Occipital lobe (tissue), 3 donors: ENCODE measurements at places on chromosomes 16 and 17.

GRCh38 chr17:57927048-57927723 is 28.0 kb downstream of the CUEDC1 start:
- no peak for DNase-seq

DNA sequence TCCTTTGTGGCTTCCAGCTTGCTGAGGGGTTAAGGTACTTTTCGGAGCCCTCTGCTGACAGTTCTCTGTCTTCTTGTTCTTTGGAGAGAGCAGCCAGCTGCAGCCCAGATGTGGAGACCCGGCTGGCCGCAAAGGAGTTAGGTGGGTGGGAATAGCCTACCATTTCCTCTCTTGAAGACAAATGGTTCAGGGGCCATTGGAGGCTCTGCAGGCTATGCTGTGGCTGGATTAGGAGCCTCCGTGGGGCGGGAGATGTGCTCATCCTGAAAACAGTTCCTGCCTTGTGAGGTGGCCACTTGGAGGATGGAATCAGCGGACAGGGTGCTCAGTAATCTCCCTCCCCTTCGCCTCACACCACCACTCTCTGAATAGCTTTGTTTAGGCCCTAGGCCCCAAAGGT is 30.3 kb downstream of the MEOX1 start:
- DNase-seq, result no peak

DNA sequence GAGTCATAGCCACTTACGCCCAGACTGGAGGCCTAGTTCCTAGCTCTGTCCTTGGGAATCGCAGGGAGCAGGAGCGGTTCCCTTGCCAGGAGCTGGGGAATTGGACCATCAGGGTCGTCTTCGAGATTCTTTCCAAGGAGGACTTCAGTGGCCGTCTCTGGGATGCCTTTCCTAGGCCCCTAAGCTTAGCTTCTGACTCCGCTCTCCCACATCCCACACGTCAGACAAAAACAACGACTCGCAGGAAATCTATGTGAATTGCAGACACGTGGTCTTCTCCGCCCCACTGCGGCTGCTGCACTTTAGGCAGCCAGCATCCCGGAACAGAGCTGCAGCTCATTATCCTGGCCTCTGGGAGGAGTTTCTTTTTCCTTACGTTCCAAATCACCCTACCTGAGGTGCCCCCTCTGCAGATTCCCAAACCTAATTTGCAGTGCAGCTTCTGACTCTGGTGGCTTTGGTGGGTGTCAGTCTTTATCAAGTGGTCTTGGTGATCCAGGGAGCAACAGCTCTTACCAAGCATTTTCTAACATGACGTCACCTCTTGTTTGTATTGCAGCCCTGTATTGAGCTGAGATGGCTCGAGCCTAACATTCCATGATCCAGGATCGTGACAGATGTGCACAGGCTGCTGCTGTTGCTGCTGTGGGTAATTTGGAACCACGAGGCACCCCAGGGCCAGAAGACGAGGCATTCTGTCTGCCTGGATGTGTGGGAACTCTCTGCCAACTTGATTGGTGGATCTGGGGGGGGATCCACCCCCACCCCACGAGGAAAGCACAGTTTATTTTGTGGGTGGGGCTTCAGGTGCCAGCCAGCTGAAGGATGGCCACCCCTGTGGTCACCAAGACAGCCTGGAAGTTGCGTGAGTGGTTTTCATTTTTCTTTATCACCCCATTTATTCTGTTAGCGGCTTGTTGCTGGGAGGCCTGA is 1.1 kb downstream of the KATNB1 start:
- peak; percentile 51 for DNase-seq

- no peak for DNase-seq
Measured at GRCh38 chr16:84176192-84177053, 10.4 kb downstream of the TAF1C start.

GRCh38 chr17:35052241-35052610 is 11.3 kb downstream of the RFFL start:
- no peak for DNase-seq

GRCh38 chr17:45235416-45236281 is 14.0 kb downstream of the FMNL1 start:
- DNase-seq, result no peak

DNA sequence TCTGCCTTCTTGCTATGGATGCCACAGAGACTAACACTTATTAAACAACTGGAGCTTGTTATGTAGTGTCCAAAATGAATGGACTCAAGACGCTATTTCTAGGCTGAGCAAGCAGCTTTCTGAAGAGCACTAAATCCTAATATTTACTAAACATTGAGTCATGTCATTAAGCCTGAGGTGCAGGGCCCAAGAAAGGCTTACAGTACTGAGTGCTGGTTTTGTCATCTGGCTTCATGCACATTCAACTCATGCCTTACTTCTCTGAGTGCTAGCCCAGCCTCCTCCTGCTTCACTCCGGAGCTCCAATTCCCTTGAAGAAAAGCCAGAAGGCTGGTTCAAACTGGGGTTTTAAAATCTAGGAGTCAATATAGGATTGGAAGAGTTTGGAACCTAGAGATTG is 363.3 kb upstream of the CDH5 start:
- no peak for DNase-seq

- DNase-seq, result no peak
Measured at GRCh38 chr17:42797067-42798007, 1.2 kb downstream of the COA3 start.

DNA sequence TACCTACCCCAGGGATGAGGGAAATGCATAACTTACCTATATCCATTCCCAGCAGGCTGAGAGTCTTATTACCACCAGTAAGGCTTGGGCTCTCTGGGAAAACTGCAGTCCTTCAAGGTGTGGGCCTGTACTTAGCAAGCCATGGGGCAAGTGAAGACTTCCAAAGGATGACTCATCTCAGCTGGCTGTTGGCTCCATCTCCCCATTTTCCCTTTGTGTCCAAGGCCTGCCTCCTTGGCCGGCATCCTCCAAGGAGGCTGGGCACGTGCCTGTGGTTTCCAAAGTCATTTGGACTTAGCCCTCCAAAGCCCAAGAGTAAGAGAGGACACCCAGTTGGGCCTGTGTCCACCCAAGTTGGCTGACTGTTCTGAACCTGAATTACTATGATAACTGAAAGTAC is 89.8 kb downstream of the TMEM100 start:
- DNase-seq, result no peak

DNA sequence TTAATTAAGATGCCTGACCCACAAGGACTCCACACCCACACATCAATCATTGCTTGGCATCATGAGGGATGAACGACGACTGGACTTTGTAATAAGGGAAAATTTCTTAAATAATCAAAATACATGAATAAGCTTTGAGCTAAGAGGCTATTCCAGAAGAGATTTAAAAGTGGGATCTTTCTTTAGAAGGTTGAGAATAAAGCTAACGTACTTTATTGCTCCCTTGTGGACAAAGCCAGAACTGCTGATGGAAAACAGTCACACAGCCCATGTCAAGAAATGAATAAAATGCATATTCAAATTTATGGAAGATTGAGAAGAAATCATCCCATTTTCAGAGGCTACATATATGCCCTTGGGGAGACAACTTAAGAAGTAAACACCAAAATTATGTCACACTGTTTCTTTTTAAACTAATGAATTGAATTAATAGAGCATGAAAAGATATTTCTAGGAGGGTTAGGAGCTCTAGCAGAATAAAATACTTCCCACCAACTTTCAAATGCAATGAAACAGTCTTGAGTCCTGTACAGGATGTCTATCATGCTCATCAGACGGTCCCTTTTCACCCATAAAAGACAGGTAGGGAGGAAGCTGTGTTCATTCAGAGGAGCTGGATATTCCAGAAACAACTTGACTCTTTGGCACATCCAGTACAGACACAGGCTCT is 60.2 kb upstream of the PHOSPHO1 start:
- DNase-seq, result no peak

GRCh38 chr17:49971848-49972485 is 3.0 kb downstream of the DLX4 start:
- no peak for DNase-seq

DNA sequence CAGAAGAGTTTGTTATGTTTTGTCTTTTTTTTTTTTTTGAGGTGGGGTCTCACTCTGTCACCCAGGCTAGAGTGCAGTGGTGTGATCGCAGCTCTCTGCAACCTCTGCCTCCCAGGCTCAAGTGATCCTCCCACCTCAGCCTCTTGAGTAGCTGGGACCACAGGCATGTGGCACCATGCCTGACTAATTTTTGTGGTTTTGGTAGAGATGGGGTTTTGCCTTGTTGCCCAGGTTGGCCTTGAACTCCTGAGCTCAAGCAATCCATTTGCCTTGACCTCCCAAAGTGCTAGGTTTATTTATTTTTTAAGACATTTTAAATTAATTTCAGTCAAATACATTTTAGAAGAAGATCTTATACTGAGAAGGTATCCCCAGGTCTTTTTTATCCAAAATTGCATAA is 366.7 kb downstream of the KCNJ2 start:
- DNase-seq, result no peak

DNA sequence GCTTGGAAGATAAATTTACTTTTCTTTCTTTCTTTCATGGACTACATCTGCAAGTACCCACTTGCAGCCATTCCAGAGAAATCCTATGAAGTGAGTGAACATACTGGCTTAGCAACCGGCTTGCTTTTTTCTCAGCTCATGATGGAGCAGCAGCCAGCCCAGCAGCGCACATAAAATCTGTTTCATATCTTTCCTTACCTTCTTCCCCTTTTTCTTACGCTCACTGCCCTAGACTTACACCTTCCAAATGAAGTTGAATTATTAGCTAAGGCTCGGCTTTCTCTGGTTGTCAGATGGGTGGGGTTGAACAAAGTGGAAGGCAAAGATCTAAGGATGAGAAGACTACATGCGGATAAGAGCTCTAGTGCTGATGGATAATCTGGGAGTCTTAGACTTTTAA is 13.9 kb upstream of the ABCA8 start:
- no peak for DNase-seq

DNA sequence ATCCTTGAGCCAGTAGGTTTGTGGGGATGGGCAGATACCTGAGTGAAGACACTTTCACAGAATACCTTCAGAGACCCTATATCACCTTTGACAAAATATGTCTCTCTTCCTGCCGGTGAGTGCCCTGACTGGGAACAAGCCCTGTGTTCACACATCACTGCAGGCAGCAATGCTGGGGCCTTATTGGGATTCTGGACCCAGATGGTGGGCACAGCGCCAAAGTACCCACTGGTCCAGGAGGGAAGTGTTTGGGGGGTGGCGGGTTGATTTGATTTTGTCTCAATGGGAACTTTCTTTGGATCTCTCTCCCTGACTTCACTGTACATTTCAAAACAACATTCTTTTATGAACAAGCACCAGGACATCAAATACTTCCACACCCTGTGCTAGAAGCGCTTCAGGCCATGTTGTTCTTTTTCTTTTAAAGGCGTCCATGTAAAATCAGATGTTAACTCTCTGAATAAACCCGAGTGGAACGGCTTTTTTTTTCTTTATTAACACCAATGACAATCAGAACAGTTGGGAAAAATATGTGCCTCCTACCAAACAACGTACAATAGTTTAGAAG is 62.4 kb upstream of the AKTIP start:
- DNase-seq, result no peak

DNA sequence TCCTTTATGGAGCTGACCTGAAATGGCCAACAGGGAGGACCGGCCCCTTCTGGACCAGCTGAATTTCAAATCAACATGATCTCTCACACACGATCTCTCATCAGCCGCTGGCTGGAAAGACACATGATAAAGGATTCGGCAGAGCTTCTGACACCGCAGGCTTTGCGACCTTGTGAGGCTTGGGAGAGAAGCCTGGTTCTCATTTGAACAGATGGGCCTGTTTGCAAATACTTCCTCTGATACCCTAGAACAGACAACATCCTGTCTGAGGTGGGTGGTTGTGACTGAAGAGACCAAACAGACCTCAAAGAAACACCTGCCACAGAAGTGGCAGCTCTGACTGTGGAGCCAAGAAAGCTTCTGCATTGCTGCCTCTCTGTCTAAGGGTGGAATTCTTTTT is 77.9 kb upstream of the SDK2 start:
- DNase-seq, result no peak

DNA sequence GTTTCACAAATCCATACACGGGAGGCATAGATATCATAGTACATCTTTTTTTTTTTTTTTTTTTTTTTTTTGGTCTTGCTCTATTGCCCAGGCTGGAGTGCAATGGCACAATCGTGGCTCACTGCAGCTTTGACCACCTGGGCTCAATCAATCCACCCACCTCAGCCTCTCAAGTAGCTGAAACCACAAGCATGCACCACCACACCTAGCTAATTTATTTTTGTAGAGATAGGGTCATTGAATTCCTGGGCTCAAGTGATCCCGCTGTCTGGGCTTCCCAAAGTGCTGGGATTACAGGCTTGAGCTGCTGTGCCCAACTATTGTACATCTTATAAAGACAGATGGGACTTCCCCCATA is 3.5 kb upstream of the RAPGEFL1 start:
- no peak for DNase-seq

DNA sequence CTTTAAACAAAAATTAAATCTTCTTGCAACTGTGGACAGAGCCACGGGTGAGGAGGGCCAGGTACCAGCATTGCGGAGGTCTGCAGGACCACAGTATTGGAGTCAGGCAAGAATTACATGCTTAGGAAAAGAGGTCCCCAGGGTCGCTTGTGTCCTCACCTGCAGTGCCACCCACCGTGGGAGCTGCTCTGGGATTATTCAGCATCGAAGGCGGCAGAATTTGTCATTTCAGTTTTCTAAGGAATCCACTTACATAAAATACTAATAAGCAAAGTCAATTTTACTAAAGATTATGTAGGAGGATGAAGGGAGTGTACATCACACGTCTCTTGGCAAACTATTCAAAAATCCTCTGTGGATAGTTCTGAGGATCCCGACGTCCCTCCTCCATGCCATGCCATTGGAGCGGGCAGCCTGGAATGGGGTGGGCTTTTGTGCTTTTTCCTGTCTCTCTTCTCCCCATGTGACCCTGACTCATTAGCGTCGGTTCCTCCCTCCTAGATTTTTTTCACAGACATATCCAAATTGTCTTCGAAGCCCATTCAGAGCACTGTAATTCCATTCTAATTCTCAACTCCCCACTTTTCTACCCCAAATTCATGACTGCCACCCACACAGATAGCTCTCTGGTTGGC is 3.0 kb upstream of the PIK3R6 start:
- no peak for DNase-seq

DNA sequence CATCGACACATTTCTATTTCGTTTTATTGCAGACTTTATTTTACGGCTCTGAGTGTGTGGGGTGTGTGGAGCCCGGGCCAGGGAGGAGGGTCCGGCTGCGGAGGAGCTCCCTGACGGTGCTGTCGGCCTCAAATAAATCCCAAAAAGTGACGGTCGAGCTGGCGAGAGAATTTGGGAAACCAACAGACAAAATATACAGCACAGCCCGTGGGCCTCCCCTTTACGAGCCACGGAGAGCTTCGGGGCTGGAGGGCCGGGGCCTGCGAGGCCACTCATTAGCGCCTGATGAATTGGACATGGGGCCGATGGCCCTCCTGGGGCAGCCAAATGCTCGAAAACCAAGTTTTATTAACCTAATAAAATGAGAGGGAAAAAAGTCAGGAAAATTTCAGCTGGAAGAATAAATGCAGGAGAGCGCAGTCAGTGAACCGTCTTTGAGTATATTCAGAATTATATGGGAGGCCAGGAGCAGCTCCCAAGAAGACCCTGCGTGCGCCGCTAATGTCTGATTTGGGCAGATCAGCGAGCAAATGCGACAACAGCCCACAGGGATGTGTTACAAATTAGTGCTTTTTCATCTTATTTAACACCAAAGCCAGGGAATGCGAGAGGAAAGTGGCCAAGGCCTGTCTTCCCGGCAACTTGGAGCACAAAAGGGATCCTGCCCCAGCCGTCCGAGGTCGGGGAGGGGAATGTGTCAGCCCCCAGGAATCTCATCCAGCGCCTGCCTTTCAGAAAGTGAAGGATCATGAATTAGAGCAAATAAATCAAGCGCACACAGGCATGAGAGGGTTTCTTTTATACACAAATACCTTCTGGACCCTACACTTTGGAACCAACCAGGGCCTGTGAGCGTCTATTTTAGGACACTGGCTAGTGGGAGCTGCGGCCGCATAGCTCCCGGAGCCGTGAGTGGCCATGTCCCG is 249.1 kb downstream of the C16orf95 start:
- no peak for DNase-seq

GRCh38 chr16:79673635-79674034 is 73.1 kb upstream of the MAF start:
- DNase-seq, result no peak
